ENCODE measurements at places on chromosomes 6 and 20.
A peak's percentile ranks its signal among the peaks of the same experiment; 100 is the strongest.

DNA sequence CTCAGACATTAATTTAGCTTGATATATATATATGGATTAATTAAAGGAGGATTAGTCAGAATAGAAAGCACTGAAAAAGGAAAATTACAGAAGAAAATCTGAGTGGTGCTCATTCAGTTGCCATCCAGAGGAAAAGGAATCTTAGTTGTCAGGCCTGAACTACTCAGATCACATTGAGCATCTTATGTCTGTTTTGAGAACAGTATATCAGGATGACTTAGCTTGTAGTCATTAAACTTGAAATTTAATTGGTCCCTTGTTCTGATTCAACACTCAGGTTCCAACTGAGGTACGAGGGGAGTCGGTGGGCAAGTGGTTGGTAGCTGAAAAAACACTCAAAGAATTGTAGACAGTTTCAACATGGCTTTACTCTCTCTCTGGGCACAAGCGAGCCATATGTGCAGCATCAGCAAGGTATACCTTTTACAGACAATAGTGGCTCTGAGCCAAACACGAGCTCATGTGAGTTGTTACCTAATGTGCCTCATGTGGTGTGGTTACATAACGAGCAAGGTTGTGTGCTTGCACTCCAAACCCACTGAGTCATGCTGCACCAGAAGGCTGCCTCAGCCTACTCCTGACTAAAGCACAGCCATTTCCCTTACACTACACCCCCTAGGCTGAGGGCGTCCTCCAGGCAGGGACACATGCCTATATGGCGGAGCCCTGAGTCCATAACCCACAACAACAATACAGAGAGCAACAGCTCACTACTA lies 73.0 kb upstream of the HMGN3 start:
- DNase-seq: no peak

DNA sequence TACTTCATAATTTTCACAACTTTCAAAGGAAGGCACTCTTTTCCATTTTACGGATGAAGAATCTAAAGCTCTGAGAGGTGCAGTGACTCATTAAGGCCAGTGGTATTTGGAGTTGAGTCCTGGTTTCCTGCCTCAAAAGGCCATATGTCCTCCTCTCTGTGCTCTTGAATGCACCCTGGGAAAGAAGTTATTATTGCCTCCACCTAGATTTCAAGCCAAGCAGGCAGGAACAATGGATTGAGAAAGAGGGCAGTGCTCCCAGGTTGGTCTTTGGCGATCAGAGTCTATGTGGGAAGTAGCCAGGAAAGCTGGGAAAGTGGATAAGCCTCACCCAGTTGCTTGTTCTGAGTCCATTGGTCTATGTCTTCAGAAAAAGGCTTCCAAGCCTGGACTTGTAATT lies 165.0 kb downstream of the MAFB start:
- DNase-seq: no peak

DNA sequence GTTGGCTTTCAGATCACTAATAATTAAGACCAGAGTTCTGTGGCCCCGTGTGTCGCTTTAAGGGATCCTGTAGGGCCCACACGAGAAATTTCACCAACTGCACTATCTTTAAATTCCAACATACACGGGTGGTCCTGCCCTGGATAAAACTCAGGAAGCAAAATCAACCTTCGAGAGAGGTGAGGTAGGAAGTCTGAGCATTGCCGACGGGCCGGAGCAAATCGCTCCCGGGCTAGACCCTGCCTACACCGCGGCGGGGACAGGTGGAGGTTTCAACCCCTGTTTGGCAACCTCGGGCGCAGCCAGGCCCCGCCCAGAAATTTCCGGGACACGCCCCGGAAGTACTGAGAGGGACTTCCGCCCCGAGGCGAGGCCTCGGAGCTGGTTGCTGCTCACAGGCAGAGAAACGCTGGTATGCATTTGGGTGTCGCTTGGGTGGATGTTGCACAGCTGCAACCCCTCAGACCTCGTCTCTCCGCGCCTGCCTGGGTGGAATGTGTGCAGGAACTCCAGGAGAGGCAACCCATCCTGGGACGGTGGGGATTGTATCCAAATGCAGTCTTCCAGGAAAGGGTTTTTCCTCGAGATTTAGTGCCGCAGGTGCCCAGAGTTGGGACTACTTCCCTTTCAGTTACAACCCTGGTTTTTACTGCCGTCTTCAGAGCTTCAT lies 19.9 kb downstream of the ZKSCAN8 start:
- peak; percentile 80 for DNase-seq

DNA sequence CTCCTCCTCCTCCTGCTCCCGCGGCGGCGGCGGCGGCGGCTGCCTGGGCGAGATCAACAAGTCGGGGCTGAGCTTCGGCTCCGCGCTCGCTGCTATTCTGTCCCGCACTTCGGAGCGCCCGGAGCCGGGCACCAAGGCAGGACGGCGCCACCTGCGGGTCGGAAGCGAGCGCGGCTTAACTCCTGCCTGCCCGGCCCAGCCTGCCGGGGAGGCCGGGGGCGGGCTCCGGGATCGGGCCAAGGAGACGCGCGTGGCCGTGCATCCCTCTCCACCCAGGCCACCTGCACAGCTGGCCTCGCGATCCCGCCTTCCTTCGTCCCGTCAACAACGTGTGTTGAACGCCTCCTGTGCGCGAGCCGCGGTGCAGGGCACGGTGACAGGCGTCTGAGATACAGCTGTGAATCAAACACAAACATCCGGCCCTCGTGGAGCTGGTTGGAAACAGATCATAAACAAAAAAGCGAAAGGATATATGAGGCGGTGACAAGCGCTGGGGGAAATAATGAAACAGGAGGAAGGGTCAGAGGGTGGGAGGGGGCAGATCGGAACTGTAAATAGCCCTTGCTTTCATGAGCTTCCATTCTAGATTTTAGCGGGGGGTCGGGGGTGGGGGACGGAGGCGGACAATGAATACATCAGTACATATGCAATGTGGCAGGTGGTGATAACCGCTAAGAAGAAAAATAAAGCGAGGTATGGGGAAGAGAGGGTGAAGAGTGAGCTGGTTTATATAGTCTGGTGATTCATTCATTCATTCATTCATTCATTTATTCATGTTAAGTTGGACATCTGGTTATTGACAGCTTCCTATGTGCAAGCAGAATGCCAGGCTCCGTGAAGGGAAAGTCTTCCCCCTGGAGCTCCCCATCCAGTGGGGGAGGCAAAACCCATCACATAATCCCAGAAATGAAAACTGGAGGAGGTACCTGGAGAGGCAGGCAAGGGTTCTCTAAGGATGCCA lies 2.0 kb upstream of the KCNB1 start:
- DNase-seq: peak; percentile 33

DNA sequence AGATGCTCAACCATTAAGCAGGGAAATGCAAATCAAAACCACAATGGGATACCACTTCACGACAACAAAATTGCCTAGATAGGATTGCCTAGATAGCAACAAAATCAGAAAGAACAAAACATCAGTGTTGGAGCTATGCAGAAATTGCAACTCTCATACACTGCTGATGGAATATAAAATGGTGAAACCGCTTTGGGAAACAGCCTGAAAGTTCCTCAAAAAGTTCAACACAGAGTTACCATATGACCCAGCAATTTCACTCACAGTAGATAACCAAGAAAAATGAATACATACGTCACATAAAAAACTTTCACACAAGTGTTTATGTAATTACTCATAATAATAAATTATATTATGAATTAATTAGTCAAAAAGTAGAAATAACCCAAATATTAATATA lies 78.3 kb downstream of the MAFB start:
- DNase-seq: no peak

GRCh38 chr6:26420688-26421171 lies 18.7 kb downstream of the BTN3A1 start:
- peak; percentile 24 for DNase-seq
